Fibroblast of skin of right biceps (primary cell): ENCODE measurements at places on chromosomes 13 and 19.

DNA sequence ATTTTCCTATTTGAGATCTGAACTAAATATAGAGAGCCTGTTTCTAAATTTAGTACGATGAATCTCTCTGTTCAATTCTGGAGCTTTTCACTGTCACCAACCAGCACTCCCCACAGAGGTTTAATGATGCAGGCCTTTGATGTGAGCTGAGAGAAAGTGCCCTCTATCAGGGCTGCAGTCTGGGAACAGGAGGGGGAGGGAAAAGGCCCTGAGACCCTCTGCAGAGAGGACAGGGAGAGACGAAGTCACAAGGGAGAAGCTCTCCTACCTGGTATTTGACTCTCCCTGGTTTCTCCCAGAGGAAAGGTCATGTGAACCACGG, 206.8 kb upstream of the SOX1 start:
- DNase-seq = no peak

GRCh38 chr19:36605877-36606478, 865 bp downstream of the ZNF382 start:
- DNase-seq = no peak

GRCh38 chr13:77514336-77514726, 21.2 kb upstream of the SCEL start:
- no peak for DNase-seq

DNA sequence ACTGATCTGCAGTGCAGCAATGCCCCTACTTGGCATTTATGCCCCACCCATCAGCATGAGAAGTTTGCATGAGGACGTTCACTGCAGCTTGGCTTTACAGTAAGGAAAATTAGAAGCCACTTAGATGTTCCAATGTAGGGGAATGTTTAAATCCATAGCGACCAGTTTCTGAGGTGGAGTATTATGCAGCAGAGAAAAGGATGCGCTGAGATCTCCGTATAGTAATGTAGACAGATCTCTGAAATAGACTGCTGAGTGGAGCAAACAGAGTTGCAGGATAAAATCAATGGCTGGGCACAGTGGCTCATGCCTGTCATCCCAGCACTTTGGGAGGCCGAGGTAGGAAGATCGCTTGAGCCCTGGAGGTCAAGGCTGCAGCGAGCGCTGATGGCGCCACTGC, 10.1 kb downstream of the PGPEP1 start:
- no peak for DNase-seq

- no peak for DNase-seq
These were observed 676 bp downstream of the CD320 start for GRCh38 chr19:8307400-8307964.

DNA sequence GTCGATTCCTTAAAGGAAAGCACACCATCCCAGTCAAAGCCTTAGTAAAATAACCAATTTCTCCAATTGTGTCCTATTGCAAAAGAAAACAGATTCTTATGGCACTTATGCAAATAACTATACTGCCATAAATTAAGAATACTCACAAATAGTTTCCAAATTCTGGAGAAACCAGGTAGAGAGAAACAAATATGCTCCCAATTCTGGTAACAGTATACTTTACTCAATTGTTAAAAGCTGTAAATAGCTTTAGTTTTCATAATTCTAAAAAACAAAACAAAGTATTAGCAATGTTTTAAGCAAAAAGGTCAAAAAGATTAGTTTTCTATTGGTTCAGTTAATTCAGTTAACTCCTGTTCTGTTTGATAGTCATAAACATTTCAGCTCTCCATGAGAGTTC, 18.2 kb upstream of the UBAC2 start:
- no peak for DNase-seq

DNA sequence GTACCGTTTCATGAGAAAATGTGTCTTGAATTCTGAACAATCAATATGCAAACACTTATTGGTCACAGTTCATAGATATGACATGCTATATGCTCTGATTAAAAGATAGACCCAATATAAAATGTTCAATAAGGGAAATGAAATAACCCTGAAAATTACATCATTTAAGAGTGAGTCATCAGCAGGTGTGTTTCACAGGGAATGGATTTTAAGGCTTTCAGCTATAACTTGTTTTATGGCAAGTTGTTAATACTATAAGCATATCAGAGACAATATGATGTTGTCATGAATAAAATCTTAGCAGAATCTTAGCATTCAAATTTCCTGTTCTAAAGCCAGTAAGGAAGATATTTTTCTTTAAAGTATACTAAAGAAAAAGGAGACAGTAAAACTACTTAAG, 483.4 kb upstream of the PCDH9 start:
- DNase-seq = no peak

- DNase-seq = no peak
These were observed 5.3 kb downstream of the NECTIN2 start for GRCh38 chr19:44851427-44851826.

DNA sequence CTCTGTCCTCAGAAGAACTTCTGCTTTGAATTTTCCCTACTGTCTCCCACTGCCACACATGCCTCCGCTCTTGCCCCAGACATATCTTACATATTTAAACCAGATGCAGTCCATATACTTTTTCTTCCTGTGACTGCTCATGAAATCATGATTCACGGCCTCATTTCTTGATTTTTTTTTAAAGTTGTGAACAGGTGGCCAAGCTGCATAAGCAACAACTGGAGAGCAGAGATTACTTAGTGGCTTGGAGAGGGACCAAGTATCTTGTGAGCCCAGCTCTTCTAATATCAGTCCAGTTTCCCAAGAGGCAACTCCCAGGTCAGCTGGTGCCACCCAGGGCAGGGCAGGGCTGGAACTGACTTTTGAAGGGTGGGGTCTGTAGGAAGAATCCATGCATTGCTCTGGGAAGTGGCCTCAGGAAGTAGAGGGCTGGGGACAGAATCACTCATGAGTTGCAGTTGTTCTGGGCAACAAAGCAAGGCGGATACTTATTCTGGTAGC, 152.4 kb downstream of the LMO7 start:
- peak; percentile 84 for DNase-seq

GRCh38 chr19:46841458-46842083, 9.1 kb downstream of the AP2S1 start:
- peak; percentile 92 for DNase-seq

DNA sequence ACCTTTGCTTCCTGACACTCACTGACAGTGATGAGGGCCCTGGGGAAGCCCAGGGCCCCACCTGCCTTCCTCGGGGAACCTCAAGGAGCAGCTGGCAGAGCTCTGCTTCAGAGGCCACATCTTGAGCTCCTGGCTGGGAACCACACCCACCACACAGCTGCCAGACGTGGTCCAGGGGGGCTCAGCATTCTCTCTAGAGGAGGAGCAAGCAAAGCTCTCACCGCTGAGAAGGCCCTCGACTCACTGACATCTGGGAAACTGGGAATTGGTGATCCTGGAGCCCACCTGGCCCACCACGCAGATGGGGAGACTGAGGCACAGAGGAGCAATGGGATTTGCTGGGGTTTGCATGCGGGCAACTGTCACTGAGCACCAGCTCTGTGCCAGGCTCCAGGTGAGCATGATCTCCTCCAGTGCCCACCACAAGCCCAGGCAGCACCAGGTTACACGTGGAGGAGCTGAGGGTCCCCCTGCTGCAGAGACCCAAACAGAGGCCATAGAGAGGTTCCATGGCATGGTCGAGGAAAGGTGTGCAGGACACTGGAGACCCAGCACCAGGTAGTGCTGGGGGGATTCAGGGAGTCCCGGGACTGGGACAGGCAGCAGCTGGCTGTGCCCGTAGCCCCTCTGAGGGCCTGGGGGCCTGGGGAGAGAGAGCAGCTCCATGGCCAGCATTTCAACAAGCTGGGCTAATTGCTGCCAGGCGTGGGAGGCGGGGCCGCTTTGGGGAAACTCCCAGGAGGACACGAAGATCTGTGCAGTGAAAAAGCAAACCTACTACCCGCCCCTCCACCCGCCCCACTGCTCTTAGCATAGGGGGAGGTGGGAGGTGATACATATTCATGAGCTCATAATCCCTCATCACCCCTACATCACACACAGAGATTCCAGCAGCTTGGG, 33.4 kb downstream of the PEPD start:
- peak; percentile 11 for DNase-seq

- no peak for DNase-seq
These were observed 431.7 kb downstream of the KLF12 start for GRCh38 chr13:73702419-73703071.

GRCh38 chr13:59771272-59771671, 392.5 kb downstream of the DIAPH3 start:
- DNase-seq = peak; percentile 55

GRCh38 chr13:91934354-91934753, 535.9 kb downstream of the GPC5 start:
- DNase-seq = no peak

DNA sequence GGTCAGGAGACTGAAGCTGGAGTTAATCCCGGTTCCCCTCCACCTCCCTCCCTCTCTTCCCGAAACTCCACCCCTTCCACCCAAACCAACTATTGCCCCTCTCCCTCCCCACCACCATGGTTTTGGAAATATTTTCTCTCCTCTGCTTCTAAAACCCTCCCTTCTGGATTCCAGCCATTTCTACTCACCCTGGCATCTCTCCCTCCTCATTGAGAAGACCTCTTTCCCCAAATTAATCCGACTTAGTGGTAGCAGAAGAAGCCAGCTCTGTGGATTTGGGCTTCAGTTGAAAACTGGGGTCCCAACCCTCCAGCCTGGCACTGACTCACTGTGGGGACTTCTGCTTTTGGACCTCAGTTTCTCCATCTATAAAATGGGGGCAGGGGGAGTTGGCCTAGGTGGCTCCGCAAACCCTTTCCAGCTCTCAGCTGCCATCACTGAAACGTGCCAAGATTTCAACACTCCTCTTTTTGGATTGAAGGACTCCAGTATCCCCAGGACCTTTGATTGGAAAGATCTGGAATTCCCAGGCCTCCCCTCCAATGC, 1.6 kb downstream of the GPR4 start:
- no peak for DNase-seq

- no peak for DNase-seq
These were observed 12.3 kb downstream of the GATAD2A start for GRCh38 chr19:19417628-19418245.

GRCh38 chr13:52411629-52412028, 5.7 kb upstream of the THSD1 start:
- DNase-seq = peak; percentile 81

DNA sequence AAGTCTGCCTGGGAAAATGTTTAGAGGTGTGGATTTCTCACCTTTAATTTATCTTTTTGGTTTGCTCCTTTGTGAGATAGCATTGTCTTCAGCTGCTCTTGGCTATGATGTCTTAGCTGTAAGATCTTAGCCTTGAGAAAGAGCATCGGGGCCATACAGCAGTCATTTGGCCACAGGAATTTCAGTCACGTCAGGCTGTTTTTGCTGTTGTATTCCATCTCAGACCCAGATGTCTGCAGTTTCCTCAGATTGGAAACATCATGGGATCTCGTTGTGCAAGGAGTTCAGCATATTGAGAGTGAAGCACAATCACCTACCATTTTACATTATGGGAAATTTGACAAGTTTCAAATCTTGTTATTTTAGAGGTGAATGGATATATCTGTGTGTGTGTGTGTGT, 89.3 kb upstream of the C1QTNF9B start:
- DNase-seq = peak; percentile 92

DNA sequence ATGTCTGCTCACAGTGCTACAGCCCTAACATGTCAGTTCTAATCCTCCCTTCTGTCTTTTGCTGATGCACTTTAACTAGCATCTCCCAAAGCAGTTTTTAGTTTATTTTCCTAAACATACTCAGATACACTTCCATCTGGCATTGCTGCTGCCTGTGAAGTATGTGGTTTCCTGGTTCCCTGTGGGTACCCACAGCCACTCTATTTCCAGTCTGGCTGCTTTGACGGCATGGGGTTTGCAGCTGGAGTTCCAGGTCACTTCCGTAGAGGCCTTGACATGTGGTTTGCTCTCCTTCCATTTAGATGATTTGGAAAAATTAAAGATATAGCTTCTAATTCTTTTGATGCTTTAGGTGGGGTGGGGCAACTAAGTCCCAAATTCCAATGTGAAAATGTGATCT, 375.5 kb downstream of the PCDH20 start:
- no peak for DNase-seq
